ENCODE measurements at places on chromosomes 1 and 21.

DNA sequence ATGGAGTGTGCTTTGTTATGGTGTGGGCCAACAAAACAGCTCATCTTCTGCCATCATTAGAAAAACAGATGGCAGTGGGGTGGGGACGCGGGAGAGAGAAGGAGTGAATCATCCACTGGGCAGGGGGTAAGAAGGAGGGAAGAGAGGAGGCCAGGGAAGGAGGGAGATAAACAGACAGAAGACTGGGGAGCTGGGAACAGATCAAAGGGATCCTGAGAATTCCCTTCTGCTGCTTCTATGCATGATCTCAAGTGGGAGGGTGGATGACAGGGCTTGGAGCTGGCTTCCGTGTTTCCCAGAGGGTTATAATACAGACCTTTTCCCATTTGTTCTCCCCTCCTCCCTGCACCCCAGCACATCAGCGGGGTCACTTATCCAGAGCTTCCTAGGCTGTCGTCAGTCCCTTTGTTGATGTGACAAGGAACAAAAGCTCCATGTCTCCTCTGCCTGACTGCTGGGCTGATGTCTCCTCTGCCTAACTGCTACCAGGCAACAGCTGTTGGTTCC, 338.6 kb downstream of the PAPPA2 start:
- no peak for DNase-seq

DNA sequence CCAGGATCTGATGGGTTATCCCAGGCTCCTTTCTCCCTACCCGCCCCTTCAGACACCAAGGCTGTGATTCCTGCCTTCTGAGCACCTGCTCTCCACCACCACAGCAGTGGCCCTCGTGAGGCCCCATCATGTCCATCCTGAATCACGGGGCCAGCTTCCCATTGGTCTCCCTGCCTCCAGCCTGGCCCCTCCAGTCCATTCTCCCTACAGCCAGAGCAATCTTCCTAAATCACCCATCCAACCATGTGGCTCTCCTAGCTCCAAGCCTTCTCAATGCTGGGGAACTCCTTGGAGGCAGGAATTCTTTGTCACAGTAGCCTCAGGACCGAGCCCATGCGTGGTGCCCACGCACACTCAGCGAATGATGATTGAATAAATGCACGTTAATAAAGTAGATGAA, 8.9 kb upstream of the GLIS1 start:
- no peak for DNase-seq

DNA sequence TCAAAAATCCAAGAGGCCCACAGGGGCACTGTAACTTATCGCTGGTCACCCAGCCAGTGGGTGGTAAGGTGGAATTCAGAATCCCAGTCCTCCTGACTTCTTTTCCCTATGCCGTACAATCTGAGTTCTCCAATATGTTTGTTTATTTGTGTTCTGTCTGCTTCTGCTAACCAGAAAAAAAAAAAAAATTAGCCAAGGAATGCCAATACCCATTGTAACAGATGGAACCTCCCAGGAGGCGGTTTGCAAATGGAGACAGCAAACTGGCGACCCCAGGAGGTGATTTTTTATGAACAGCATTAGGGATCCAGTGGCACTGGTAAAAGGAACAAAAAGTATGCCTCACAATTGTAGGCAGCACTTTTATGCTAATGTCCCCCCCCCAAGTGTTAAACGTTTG, 189.0 kb upstream of the FGGY start:
- no peak for DNase-seq

DNA sequence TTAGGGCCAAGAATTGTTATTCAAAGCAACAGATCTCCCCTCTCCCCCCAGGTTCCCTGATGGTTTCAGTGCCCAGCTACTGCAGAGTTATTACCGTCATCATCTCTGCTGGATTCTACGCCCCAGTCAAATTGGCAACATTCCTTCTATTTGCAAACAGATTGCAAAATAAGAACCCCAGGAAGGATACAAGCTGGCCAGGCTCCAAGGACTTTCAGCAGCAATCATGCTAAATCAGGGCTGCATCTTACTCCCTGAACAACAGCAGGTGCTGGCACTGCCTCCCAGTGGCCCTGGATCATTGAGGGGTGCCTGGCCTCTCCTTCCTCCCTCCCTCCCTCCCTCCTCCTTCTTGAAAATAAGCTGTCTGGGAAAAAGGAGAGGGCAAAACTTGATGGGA, 521.6 kb upstream of the BEND5 start:
- DNase-seq = no peak

- DNase-seq = no peak
Measured at GRCh38 chr1:239268007-239268406, 118.4 kb upstream of the CHRM3 start.

- DNase-seq = no peak
Measured at GRCh38 chr1:236875975-236876374, 80.9 kb downstream of the MTR start.

DNA sequence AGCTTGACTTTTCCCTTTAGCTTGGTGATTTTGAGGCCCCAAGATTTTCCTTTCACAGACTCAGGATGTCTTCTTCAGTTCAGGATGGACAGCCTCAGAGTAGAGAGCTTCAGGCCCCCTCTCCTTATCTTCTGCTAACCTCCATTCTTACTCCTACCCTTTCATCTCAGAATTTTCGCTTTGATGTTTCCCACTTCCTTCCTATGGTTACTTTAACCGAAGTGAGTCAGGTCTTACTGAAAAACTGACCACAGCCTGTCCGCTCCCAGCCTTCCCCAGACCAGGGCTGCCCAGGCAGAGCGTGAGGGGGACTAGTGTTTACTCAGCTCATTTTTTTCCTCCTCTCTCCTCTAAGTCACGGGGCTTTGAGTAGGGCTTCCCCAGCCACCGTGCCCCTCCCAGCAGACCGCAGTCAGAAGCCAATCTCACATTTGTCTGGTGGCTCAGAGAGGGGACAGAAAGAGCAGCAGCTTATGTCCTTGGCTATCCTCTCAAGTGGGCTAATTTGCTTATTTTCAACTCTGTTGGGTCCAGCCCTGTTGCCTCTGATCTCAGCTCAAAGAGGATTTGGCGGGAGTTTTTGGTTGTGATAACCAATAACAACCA, 4.2 kb upstream of the IL19 start:
- DNase-seq = no peak

DNA sequence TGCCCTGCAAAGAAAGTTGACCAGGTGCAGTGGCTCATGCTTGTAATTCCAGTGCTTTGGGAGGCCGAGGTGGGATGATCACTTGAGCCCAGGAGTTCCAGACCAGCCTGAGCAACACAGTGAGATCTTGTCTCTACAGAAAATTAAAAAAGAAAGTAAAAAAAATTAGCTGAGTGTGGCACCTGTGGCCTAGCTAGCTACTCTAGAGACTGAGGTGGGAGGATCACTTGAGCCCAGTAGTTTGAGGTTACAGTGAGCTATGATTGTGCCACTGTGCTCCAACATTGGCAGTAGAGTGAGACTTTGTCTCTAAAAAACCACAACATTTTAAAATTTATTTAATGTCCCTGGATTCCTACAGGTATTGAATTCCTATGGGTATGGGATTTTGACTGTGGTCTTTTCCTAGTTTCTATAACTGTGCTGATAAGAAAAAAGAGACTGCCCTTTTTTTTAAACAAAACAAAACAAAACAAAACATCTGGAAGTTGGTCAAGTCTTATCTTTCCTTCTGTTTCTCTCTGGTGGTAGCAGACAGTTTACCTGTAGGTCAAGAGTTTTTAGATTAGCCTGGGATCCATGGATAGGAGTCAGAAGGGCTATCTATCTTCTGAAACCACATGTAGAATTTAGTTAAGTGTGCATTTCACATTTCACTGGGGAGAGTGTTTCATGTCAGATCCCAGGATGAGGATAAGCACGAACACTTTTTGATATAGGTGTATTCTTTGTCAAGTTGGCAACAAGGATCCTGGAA, 18.8 kb downstream of the UCK2 start:
- DNase-seq = no peak

GRCh38 chr1:20074055-20074724, 4.2 kb downstream of the PLA2G5 start:
- no peak for DNase-seq

GRCh38 chr1:244102468-244102867, 51.4 kb downstream of the ZBTB18 start:
- no peak for DNase-seq

- no peak for DNase-seq
Measured at GRCh38 chr1:210558302-210558701, 229.6 kb downstream of the HHAT start.

DNA sequence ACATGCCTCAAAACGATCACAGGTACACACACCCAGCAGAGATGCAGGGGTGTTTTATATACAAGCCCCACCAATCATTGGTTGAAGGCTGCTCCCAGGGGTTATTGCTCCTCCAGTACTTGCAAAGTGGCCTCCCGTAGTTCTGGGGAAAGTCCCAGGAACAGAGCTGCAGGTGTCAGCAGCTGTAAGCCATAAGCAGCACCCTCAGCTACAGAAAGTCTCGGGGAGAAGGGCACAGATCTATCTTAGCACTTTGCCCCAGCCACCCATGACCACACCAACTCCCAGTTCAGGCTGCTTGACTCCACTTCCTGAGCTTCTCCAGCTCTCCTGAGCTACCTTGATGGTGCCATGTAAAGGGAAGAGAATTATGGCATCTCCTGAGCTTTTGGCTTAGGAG, 222.7 kb upstream of the GJB5 start:
- no peak for DNase-seq
